ENCODE measurements at places on chromosomes 2 and 18.

DNA sequence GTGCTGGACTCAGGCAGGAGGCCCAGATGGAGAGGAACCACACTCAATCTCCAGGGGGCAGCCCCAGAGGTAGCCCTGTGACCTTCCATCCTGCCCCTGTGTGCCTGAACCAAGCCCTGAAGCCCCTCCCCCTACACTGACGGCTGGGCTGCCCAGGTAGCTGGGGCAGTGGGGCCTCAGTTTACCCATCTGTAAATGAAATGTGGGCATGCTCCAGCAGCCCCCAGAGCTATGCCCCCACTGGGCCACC lies 15.8 kb downstream of the CROCC2 start:
- no peak for DNase-seq

DNA sequence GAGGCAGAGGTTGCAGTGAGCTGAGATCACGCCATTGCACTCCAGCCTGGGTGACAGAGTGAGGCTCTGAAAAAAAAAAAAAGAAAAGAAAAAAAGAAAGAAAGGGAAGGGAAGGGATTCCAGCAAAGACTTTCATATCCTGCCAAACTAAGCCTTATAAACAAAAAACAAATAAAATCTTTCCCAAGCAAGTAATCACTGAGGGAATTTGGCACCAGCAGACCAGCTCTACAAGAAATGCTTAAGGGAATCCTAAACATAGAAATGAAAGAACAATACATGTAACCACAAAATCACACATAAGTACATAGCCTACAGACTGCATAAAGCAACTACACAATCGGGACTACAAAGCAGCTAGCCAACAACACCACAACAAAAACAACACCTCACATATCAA lies 79.1 kb downstream of the TRABD2A start:
- no peak for DNase-seq

GRCh38 chr2:187313831-187314230 lies 134.2 kb downstream of the CALCRL start:
- no peak for DNase-seq

GRCh38 chr2:232484628-232485347 lies 2.8 kb downstream of the ECEL1 start:
- DNase-seq, result no peak

DNA sequence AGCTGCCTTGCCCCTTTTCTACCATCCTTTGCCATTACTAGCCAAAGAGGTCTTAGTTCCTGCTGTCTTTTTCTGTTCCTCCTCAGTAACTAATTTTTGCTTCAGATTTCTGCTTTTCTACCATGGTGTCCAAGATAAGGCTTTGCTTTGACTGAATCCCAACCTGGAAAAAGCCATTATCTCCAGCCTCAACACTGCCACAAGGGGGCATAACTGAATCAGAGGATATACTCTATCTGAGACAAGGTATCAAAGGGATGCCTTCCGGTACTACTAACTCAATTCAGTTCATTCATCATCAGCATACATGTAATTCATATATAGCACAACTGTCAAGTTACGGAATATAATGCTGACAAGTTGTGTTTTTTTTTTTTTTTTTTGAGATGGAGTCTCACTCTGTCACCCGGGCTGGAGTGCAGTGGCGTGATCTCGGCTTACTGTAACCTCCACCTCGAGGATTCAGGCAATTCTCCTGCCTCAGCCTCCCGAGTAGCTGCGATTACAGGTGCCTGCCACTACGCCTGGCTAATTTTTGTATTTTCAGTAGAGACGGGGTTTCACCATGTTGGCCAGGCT lies 11.4 kb downstream of the OSGEPL1 start:
- DNase-seq, result peak; percentile 42

DNA sequence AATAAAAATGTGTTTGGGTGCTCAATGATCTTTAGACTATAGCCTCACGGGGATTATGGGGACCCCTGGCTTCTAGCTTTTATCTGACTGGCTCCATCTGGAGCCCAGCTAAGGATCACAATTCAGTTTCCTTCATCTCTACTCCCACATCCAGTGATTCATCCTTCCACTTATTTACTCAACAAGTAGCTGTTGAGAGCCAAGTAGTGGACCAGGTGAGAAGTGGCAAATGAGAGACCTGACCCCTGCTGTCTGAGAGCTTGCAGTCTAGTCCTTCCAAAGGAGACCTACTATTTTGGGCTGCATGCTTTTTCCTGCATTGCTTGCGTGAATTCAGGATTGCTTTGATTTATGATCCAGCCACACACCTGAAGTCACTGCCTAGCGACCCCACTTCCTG lies 10.7 kb upstream of the DSG3 start:
- no peak for DNase-seq

DNA sequence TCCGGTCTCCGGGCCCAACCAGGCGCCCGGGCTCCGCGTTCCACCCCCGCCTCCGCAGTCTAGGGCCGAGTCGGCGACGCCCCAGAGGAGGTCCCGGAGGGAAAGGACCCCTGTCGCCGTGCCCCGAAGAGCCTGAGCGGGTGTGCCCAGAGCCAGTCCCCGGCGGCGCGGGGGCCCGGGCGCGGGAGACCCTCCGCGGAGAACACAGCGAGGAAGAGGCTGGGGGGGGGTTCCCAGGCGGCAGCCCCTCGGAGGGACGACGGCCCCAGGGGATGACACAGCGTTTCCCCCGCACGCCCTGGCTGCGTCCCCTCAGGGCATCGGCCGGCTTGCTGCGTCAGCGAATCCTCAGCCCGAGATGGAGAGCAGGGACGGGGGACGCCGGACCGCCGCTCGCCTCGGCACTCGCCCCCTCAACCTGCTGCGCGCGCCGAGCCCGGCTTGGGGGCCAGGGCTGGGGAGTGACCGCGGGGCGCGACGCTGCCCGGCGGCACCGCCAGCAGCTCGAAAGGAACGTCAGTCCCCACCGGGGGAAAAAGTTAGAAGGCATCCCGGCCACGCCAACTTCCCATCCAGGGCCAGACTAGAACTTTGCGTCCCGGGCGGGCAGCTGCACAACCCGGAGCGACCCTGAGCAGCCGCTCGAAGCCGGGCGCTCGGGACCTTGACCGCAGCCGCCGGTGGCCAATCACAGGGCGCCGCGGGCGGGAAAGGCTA lies 711 bp downstream of the SFXN5 start:
- DNase-seq, result no peak

DNA sequence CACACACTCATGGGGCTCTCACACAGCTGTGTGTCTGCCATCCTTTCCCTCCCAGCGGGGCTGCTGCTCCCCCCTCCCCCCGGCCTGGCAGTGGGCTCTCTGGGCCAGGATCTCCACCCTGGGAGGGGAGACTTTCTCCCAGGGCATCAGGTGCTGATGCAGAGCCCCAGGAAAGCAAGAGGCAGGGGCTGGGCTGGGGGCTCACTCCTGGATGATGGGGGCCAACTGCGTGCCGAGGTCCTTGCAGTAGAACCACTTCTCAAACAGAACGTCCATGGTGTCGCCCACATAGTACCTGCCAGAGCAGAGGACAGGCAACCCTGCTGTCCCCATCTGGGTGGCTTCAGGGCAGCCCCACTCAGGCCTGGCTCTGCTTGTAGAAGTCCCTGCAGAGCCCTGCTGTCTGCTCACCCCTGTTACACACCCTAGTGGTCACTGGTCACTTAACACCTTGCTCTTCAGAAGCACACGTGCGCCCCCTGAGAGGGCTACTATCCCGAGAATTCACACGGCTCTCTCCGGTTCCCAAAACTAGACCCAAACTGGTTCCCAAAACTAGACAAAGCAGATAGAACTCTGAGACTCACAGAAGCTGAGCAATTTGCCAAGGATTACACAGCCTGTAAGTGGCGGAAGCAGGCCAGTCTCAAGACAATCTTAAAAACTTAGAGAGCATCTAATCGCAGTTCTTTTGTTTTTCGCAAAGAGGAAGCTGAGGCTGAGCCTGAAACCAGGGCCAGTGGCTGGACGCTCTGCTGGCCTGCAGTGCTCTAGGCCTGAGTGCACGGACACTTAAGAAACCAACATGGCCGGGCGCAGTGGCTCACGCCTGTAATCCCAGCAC lies 6.6 kb upstream of the OXER1 start:
- DNase-seq, result no peak

DNA sequence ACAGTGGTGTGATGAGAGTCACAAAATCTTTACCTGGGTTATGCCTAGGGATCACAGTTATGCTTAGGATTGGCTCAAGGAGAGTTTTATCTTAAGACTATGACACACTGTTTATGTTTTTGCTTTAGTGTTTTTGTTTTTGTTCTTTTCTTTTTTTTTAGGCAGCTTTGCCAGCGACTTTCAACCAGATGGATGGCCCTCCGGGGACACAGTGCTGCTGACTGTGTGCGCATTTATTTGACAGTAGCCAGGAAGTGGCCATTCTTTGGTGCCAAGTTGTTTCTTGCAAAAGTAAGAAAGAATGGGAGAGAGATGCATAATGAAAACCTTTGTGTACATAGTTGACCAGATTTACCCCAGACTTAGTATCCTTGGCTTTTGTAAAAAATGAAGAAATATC lies 15.1 kb upstream of the DYNC2LI1 start:
- no peak for DNase-seq

- DNase-seq, result no peak
These were observed 560.0 kb downstream of the ADCYAP1 start for GRCh38 chr18:1464444-1465217.

- no peak for DNase-seq
These were observed 254.8 kb upstream of the DSEL start for GRCh38 chr18:67771271-67771670.

- no peak for DNase-seq
These were observed 1.8 kb upstream of the EVA1A start for GRCh38 chr2:75562513-75562864.

DNA sequence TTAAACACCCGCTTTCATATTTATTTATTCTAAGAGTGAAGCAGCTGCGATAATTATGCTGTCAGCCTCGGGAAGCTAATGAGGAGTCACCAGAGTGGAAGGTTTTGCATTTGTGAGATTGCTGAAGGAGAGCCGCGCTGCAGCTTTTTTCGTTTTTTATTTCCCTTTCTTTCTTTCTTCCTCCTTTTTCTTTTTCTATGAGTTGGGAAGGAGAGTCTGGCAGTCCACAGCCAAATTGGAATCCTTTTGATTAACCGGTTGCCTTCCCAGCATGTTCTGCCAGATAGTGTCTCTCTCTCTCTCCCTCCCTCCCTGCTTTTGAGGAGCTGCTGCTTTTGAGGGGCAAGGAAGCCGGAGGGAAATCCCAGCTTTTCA lies 82.1 kb downstream of the CDK15 start:
- DNase-seq, result no peak

DNA sequence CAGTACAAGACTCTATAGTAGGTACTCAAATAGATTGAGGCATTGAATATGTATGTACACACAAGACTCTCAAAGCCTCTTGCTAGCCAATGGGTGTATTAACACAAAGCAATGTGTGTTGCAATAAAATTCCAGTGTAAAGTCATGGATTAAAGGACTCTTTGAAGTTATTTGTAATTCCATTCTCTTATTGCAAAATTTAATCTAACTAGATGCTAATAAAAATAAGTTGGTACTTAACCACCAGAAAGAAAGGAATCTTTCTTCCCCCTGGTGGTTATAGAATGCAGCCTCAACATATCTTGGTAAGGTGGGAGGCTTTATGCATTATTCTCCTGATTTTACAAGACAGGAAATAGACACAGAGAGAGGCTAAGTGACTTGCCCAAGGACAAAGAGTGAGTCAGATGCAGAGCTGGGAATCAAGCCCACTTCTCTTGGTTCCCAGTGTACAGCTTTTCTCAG lies 18.0 kb downstream of the LRP1B start:
- DNase-seq, result no peak

GRCh38 chr2:85893428-85894258 lies 4.9 kb upstream of the ST3GAL5 start:
- no peak for DNase-seq

GRCh38 chr2:20427931-20428526 lies 18.8 kb upstream of the RHOB start:
- DNase-seq, result no peak

- no peak for DNase-seq
These were observed 52.1 kb downstream of the PSTPIP2 start for GRCh38 chr18:46019936-46020335.

DNA sequence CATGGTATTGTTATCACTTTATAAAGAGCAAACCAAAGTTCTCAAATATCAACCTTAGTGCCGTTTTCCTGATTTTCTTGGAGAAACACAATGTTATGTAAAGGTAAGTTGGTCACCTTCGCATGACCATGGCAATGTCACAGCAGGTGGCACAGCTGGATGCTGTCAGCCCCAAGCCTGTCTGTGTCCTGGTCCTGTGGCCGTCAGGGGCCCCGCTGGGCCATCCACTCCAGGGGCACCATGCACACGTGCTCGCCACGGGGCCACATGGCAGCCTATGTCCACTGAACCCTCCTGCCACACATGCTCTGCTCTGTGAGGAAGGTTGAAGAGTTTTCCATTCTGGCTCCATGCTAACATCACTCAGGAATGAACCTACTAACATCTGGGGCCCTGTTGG lies 85.9 kb downstream of the EIPR1 start:
- DNase-seq, result no peak

- DNase-seq, result no peak
These were observed 4.8 kb upstream of the STAT4 start for GRCh38 chr2:191155608-191156071.

DNA sequence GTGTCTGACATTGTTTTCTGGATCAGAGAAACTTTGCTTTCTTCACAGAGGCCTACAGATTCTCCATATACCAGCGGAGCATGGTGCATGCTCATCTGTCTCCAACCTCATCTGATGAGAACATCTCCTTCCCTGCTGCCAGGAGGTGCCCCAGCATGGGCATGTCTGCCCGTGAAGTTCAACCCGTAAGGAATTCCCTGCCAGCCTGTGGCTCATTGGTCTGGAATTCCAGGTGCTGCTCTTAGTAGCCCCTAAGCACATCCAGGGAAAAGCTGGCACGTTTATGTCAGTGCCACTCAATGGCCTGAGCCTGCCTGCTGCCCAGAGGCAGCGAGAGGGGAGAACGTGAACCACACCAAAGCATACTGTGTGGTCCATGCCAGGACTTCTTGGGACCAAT lies 1.7 kb upstream of the SP100 start:
- DNase-seq, result no peak

DNA sequence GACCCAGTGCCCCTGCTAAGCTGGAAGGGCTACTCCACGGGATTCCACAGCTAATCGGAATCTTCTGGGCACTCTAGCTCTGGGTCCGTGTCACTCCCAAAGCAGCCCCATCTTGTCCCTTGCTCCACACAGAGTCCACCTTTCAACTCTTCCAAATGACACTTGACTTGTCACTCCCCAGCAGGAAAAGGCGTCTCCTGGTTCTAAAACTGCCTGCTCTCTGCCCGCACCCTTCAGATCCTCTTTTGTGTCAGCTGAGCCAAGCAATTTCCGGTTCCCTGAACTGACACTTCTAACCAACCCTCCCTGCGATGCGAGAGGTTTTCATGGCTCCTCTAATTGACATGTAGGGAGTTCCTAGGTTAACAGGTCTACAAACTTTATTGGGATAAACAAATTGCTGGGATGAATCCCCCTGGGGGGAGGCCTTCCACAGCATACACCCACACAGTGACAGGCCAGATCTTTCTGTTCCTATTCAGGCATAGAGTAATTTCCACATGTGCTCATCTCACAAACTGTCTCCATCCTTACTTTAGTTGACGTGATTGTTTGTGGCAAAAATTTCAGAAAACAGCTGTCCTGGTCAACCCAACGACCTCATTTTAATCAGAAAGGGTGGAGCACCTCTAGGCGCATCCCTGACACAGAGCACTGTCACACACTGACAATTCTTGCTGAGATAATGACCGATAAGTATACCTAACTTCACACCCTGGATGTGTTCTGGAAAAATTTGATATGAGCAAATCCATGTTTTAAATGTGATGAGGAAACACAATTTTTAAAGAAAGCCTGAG lies 104.9 kb downstream of the RBMS1 start:
- DNase-seq, result peak; percentile 10
